ENCODE measurements at places on chromosomes 13 and 19.

DNA sequence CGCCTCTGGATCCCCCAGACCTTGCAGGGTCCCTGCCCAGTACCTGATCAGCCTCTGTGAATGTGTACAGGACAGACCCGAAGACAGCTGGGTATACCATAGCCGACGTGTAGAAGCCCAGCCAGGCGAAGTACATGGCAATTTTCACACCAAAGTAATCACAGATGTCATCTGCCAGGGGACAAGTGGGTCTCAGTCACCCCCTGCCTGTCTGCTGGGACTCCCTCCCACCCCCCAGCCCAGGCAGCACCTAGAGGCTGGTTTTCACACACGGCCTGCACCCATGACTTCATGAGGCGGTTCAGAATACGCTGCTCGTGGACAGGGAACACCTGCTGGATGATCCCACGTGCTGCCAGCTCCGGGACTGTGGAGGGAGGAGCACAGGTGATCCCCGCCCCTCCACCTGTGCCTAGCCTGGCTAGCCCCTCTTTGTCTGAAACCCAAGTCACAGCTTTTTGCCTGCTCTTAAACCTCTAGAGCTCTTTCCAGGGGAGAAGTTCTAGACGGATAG is 3.6 kb downstream of the ANO8 start:
- no peak for DNase-seq

DNA sequence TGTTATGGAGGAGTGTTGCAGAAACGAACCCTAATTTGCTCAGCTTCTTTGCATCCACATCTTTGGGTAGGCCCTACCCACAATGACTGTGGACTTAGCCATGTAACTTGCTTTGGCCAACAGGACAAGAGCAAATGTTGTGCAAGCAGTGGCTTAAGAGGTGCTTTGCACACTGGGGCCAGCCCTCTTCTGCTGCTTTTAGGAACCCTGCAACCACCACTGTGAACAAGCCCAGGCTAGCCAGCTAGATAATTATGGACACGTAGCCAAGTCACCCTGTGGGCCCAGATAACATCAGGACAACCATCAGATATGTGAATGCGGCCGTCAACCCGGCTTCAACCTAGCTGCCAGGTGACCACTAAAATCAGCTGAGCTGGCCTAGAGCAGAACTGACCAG is 17.1 kb downstream of the C19orf47 start:
- no peak for DNase-seq

GRCh38 chr19:36707134-36707533 is 19.7 kb downstream of the ZNF567 start:
- DNase-seq, result no peak

GRCh38 chr19:6216236-6216995 is 63.4 kb downstream of the MLLT1 start:
- no peak for DNase-seq

GRCh38 chr13:31138515-31138914 is 23.2 kb downstream of the HSPH1 start:
- DNase-seq, result no peak

DNA sequence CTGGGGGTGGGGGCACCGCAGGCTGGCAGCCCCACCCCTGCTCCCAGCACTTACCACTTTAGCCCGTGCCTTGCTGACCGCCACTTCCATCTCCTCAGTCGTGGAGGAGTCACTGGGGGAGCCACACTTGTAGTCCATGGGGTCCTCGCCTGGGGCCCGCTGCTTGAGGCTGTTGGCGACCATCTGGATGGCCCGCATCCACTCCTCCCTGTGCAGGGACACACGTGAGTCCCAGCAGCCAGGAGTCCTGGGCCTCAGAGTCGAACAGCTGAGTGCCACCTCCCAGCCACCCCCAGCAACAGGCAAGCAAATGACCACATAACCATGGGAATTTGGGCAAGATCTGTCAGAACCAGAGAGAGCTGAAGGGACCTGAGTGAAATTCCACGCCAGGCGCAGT is 16.0 kb upstream of the CCNP start:
- no peak for DNase-seq

Measured in NCI-H524 treated with DMSO at 0.1 percent for 48 hours (cell line).